ENCODE measurements at places on chromosomes 1 and 21. TPM values are rescaled to one million over a fixed set of nuclear protein-coding genes. Genes with fewer than 3 reads are reported as not detected.

- DNase-seq, result no peak
Measured at GRCh38 chr1:15177710-15178166, 24.2 kb downstream of the TMEM51 start.

- no peak for DNase-seq
Measured at GRCh38 chr1:145997718-145998023, 1.3 kb upstream of the TXNIP start.

Gene PTGFR
- total RNA-seq, result 2.0 TPM

DNA sequence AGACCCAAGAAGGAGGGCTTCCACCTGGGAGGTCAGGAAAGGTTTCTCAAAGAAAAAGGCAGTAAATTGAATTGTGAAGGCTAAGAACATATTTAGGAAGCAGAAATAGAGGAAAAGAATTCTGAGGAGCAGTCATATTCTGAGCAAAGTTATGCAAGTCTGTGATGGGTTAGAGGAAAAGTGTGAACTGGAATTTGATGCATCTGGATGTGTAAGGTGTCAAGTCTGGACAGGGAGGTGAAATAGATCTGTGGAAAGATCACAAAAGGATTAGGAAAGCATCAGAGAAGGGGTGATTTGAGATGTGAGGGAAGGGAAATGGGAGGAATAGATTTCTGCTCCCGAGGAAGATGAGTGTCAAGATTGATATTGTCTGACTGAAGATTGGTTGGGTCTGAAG, 18.1 kb upstream of the PRDM2 start:
- DNase-seq, result no peak

DNA sequence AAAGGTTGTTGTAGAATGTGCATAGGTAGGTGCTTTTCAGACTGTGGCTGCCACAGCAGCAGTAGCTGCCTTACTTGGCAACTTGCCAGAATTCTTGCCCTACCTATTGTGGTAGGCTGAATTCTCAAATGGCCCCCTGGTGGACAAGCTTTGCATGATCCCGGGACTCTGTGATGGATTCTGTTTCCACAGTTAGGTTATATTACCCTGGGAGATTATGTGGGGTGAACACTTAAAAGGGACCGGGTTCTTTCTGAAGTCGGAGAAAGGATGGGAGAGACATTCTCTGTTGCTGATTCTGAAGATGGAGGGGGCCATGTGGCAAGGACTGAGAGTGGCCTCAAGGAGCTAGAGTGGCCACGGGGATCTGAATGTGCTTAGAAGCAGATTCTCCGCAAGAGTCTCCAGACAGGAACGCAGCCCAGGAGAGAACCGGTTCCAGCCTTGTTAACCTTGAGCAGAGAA, 32.1 kb upstream of the KCNE1 start:
- DNase-seq, result no peak

Data from cardiac septum (tissue), 1 donor.